Dermis blood vessel endothelial cell (primary cell): ENCODE measurements at places on chromosomes 3 and 15. TPM values are rescaled to one million over a fixed set of nuclear protein-coding genes. Genes with fewer than 3 reads are reported as not detected.

The CGNL1 gene
- total RNA-seq: 16.3 and 21.1 TPM in 2 replicates

The SPESP1 gene
- total RNA-seq: 1.5 and 4.6 TPM in 2 replicates

The PIGBOS1 gene
- 7.3 and 13.3 TPM in 2 replicates for total RNA-seq

The SCG3 gene
- under 0.01 and 0.60 TPM in 2 replicates for total RNA-seq

The KCNAB1 gene
- 0.17 and 1.2 TPM in 2 replicates for total RNA-seq

The TMEM41A gene
- 6.3 and 9.1 TPM in 2 replicates for total RNA-seq

The C15orf61 gene
- 1.5 and 1.6 TPM in 2 replicates for total RNA-seq

The RFT1 gene
- total RNA-seq: 18.3 and 25.5 TPM in 2 replicates

The TM4SF4 gene
- total RNA-seq: not detected in 2 replicates

The MB21D2 gene
- 3.9 and 4.0 TPM in 2 replicates for total RNA-seq

The ITPKA gene
- 0.56 and 0.68 TPM in 2 replicates for total RNA-seq

The SERP1 gene
- 169 and 248 TPM in 2 replicates for total RNA-seq

The B3GNT5 gene
- 31.0 and 40.3 TPM in 2 replicates for total RNA-seq

The SPTSSB gene
- not detected in 2 replicates for total RNA-seq

The IGSF10 gene
- under 0.01 and 0.05 TPM in 2 replicates for total RNA-seq

The CLDN18 gene
- not detected in 2 replicates for total RNA-seq

The CFAP91 gene
- total RNA-seq: 0.14 and 0.34 TPM in 2 replicates

The MYLK gene
- 69.6 and 78.1 TPM in 2 replicates for total RNA-seq

The TOP2B gene
- total RNA-seq: 95.5 and 163 TPM in 2 replicates

The MORC1 gene
- total RNA-seq: not detected in 2 replicates

The CLEC3B gene
- 0.88 and 6.3 TPM in 2 replicates for total RNA-seq

The ZCWPW2 gene
- total RNA-seq: 0.19 TPM in 1 of 2 replicates, not detected in the other

The CCR4 gene
- total RNA-seq: under 0.01 and 0.05 TPM in 2 replicates

The WNT7A gene
- under 0.01 TPM in 2 replicates for total RNA-seq

The ROPN1B gene
- total RNA-seq: 0.05 TPM in 1 of 2 replicates, not detected in the other

The RETNLB gene
- total RNA-seq: not detected in 2 replicates

The TNIK gene
- total RNA-seq: 8.2 and 30.3 TPM in 2 replicates

The PRRT3 gene
- 0.68 and 0.84 TPM in 2 replicates for total RNA-seq

The SST gene
- total RNA-seq: not detected in 2 replicates

The ST8SIA2 gene
- under 0.01 TPM in 1 of 2 replicates, not detected in the other for total RNA-seq

The COL6A5 gene
- total RNA-seq: not detected in 2 replicates

The IFRD2 gene
- 92.2 and 113 TPM in 2 replicates for total RNA-seq

The MNS1 gene
- under 0.01 and 0.74 TPM in 2 replicates for total RNA-seq

The PRSS50 gene
- total RNA-seq: not detected in 2 replicates

The NMNAT3 gene
- total RNA-seq: 1.1 and 1.5 TPM in 2 replicates

The CACNA2D3 gene
- total RNA-seq: under 0.01 TPM in 1 of 2 replicates, not detected in the other

The GPR156 gene
- 0.09 TPM in 1 of 2 replicates, not detected in the other for total RNA-seq

The WDR93 gene
- not detected in 2 replicates for total RNA-seq

The ZNF620 gene
- total RNA-seq: 7.4 and 9.7 TPM in 2 replicates

The SPTBN5 gene
- 3.2 and 11.1 TPM in 2 replicates for total RNA-seq

The SCG5 gene
- 0.34 TPM in 1 of 2 replicates, not detected in the other for total RNA-seq

The GPR62 gene
- total RNA-seq: not detected in 2 replicates

The SCAPER gene
- 8.9 and 10.6 TPM in 2 replicates for total RNA-seq

The ATP10A gene
- 0.05 and 0.17 TPM in 2 replicates for total RNA-seq

The CCDC71 gene
- 22.0 and 25.9 TPM in 2 replicates for total RNA-seq

The TRA2B gene
- 219 and 227 TPM in 2 replicates for total RNA-seq

The ARPP21 gene
- total RNA-seq: under 0.01 TPM in 1 of 2 replicates, not detected in the other

The STAC gene
- 0.37 and 1.2 TPM in 2 replicates for total RNA-seq

The TICRR gene
- total RNA-seq: 2.2 and 7.0 TPM in 2 replicates

The APBA2 gene
- 18.5 and 24.1 TPM in 2 replicates for total RNA-seq
